ENCODE measurements at places on chromosomes 16 and 17.
A peak's percentile ranks its signal among the peaks of the same experiment; 100 is the strongest.

GRCh38 chr17:17119533-17119932 lies 77.3 kb downstream of the MPRIP start:
- DNase-seq, result peak; percentile 31

GRCh38 chr17:1710807-1711553 lies 803 bp upstream of the TLCD2 start:
- no peak for DNase-seq

- peak; percentile 50 for DNase-seq
Observed at GRCh38 chr17:68346448-68346847, 55.2 kb downstream of the ARSG start.

- DNase-seq, result no peak
Observed at GRCh38 chr16:21116148-21116693, 34.4 kb downstream of the DNAH3 start.

GRCh38 chr17:49985310-49985990 lies 9.6 kb downstream of the DLX3 start:
- no peak for DNase-seq

DNA sequence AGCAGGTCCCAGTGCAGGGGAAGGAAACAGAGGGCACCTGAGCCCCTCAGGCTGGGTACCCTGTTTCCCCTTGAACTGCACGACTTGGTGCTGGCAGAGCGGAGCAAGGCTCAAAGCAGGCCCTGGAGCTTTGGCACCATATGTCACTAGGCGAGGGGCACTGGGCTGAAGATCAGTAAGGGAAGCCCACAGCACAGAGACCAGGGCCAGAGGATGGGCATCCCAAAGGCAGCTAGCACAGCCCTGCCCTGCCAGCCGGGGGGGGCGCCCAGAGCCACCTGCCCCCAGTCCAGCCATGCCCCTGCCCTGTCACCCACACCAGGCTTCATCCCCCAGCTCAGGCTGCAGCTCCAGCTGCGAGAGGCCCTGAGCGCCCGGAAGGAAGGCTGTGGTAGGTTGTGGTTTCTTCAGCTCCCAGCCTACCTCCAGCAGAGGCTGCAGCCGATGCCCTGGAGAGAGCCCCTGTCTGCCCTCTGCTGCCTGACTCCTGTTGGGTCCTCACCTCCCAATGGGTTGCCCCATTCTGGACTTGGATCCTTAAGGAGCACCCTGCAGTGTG lies 10.9 kb downstream of the NHERF1 start:
- peak; percentile 46 for DNase-seq

Data from activated T-helper 1 cell treated with Interleukin-2 at 50 U/mL for 16 hours (primary cell).